RPMI8226 (cell line): ENCODE measurements at places on chromosomes 7 and 10.

DNA sequence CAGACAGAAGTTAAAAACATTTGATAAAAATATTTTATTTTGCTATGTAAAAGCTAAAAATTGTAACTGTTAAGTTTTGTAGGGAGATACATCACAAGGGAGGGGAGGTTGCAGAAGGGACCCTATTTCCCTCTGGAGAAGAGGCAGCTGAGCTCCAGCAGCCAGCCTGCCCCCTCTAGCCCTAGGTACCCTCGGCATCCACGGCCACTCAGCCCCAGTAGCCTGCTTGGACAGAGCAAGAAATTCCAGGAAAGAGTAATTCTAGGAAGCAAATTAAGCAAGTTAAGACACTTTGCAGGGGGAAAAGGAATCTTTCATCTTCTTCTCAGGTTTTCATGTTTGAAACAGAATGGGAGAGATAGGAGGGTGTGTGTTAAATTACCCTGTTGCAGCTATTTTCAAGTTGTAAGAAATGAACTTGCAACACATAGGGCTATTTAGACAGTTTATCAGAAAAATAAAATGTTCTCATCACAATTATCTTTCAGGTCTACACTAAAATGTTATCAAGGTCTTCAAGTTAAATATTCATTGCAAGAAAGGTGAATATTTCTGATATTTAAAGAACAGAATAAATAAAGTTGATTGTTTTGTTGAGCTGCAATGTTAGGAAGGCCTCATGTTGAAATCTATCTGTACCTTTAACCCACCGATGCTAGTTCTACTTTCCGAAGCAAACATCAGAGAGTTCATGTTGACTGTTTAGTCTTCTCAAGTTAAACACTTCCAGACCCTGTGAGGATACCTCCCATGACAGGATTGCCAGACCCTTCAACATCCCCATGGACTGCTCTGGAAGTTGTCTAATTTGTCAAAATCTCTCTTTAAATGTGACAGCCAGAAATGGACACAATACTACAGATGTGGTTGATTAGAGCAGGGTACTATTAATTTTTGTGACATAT lies 5.5 kb downstream of the SGCE start:
- no peak for DNase-seq

- DNase-seq: no peak
Observed at GRCh38 chr10:43648095-43648397, 635 bp downstream of the ZNF32 start.

DNA sequence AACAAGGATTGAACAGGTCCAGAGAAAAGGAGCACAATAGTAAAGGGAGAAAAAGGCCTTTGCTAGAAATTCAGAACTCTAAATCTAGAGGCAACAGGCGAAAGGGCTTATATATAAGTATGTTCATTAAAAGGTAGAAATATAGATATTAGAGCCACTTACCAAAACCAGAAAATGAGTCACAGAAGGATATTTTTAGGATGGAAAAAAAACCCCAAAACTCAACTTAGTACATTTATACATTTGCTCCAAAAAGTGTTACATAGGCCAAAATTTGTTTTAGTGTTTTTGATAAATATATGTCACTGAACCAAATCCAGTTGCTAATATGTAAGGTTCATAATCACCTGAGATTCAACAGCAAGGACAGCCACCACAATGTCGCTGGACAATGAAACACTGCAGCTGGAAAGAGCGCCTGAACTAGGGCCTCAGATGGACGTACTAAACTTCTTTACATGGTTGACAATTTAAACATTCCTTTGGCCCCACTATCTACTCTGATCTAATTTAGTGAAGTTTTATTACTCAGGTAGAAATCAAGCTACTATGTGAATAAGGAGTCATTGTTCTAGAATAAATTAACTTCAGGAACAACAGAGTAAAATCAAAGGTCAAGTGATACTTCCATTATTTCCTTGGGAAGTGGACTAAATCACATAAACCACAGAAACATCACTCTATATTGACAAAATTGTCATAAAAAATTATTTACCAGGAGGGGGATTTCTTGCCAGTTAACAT lies 10.9 kb downstream of the FAM3C start:
- no peak for DNase-seq

DNA sequence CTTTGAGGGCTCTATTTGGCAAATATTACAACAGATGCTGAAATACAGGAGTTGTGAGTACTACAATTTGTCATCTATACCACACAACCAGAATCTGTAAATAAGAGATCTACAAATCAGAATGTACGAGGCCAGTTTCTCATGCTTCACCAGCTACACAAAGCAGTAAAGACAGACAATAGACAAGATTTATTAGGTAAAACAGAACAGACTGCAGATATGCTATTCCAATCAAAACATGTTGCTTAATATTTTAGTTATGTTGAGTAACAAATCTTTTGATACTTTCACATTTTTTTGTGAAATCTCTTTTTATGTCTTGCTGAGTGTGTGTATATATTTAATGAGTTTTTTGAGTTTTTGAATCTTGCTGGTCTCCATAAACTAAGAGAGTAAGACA lies 109.1 kb downstream of the CHCHD3 start:
- DNase-seq: no peak

GRCh38 chr10:79124066-79124465 lies 55.3 kb downstream of the ZMIZ1 start:
- no peak for DNase-seq

- DNase-seq: no peak
Observed at GRCh38 chr7:37730501-37730900, 46.9 kb downstream of the GPR141 start.

DNA sequence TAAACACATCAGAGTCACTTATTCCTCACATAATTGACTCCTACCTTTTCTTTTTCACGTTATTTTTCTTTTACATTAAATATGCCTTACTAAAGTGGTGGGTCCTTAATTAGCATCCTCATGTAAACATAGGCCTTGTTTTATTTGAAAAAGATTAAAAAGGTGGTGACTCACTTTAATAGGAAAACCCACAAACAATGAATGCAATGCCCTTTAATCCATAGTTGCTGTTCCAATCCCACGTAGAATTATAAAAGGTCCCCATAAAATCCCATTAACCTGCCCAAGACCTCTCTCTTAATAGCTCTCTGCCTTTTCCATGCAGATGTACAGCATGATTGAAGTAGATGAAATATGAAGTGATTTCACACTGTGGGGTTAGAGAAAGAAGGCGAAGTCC lies 32.2 kb downstream of the SLC16A12 start:
- no peak for DNase-seq

- DNase-seq: no peak
Observed at GRCh38 chr7:26497801-26498596, 206.3 kb downstream of the SNX10 start.
